ENCODE measurements at places on chromosomes 2 and 18.
A peak's percentile ranks its signal among the peaks of the same experiment; 100 is the strongest.

GRCh38 chr18:39776766-39777165, 2178.3 kb upstream of the PIK3C3 start:
- DNase-seq = no peak

DNA sequence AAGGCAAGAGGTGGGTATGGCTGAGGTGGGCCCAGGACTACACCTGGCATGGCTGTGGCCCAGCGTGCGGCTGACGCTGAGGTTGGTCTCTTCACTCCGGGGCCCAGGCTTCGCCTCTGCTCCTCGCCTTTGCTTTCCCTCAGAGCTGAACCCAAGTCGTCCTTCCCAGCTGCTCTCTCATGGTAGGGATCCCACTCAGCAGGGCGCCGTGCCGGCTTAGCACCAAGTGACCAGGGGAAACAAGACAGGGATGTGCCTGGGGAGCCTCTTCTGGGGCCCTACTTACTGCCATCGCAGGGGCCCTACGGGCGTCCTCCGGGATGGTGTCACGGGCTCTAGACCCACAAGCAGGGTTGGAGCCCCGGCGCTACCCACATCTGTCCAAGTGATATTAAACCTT, 138.1 kb upstream of the ALKAL2 start:
- no peak for DNase-seq

DNA sequence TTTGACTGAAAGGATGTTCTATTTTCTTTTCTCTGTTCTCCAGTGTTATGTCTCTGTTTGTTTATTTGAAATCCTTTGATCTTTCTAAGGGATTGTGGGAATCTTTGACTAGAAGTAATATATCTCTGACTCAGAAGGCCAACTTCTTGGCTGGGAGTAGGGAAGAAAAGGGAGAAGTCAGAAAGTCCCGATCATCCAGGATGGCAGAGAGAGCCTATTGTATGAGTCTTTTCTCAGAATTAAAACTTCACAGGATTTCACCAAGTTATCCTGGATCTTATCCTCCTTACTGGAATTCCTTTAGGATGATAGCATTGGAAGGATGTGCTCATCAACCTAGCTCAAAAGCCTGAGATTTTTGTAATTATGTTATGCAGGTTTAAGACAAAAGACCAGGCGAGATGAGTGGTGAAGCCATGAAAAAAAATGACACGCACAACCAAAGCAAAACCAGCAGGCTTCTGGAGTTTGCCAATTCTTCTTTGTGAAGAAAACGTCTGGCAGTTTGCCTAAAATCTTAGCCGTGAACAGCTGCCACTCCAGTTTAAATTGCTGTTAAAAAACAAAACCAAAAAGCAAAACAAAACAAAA, 383.6 kb upstream of the SMIM21 start:
- DNase-seq = no peak

DNA sequence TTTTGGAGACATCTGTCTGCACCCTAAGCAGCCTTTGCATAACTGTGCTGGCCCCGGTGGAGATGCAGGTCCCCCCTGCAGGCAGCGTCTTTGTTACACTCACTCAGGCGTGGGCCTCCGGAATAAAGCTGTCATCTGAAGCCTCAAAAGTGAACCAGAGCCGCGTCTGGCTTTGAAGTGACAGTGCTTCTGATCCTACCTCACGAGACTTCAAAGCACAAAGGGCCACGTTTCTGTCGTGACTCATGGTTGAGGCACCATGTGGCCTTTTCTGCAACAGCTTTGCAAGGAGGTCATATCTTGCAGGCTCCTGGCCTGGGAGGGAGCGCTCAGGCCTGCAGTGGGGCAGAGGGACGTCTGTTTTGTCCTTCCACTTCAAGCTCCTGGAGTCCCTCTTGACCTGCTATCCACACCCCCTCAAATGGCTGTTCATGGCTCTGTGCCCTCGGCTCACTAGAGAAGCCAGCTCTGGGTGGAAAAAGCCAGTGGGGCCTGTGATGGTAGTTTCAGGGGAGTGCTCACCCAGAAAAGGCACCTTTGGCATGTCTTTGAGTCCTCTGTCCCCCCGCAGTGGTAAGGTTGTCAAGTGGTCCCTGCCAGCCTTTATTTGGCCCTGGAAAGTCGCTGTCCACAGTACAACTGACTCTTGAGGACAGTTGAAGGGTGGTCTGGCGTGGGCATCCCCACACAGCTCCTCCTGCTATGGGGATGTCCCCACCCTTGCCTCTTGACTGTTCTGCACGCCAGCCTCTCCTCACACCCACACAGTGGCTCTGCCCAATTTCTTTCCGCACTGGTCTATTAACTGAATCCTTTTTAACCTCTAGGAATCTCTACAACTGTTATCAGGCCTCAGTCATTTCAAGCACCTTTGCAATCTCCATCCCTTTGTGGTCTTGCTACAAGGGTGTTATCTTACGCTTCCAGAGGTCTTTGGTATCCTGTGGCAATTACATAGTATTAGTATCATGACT, 19.3 kb downstream of the GPR55 start:
- DNase-seq = peak; percentile 4

DNA sequence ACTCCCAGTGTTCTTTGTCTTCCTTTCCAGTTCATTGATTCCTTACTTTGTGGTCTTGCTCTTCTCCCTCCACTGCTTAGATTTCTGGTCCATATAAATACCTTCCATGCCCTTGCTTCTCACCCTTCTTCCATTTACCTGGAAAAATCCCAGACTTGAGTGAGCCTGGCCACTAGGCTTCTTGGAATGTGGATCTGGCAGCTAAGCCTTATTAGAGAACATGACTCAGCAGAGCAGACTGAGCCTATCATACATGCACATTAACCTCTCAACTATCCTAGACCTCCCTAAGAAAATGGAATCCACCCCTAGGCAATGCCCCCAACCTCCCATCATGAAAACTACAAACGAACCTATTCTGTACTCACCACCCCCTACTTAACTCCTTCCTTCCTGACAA, 127.7 kb downstream of the RHBDD1 start:
- DNase-seq = no peak

DNA sequence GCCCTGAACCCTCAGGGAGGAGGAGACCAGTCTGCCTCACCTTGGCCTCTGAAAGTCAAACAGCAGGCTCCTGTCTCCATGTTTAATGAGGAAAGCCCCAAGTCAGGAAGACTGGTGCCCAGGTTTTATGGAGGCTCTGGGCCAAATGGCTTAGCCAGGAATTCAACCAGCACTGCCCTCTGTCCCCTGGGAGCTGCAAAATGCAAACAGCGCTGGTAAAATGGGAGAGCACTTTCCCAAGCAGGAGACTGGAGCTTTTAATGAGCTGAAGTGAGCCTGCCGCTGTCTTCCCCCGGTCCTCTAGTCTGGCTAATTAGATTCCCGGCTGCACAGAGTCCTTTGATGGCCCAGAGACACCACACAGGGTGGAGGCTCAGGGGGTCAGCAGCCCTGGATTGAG, 276.0 kb upstream of the TRIB2 start:
- DNase-seq = peak; percentile 33

DNA sequence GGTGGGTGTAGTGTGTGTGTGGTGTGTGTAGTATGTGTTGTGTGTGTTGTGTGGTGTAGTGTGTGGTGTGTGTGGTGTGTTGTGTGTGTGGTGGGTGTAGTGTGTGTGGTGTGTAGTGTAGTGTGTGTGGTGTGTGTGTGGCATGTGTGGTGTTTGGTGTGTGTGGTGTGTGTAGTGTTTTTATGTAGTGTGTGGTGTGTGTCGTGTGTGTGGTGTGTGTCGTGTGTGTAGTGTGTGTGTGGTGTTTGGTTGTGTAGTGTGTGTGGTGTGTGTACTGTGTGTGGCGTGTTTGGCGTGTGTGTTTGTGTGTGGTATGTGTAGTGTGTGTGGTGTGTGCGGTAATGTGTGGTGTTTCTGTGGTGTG, 4.7 kb upstream of the RTP5 start:
- no peak for DNase-seq

DNA sequence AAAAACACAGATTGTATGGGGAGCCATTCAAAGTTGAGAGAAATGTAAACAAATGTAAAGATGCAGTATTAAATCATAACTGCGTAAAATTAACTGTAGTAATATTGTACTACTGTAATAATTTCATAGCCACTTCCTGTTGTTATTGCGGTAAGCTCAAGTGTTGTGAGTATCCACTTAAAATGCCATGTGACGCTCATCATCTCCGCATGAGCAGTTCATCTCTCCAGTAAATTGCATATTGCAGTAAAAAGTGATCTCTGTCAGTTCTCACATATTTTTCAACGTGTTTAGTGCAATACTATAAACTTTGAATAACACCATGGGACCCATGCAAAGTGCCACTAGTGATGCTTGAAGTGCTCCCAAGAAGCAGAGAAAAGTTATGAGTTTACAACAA, 41.8 kb upstream of the SP3 start:
- no peak for DNase-seq

- DNase-seq = no peak
Observed at GRCh38 chr2:220240641-220241040, 613.2 kb downstream of the SLC4A3 start.

GRCh38 chr2:126244937-126245336, 411.0 kb upstream of the GYPC start:
- peak; percentile 83 for DNase-seq

DNA sequence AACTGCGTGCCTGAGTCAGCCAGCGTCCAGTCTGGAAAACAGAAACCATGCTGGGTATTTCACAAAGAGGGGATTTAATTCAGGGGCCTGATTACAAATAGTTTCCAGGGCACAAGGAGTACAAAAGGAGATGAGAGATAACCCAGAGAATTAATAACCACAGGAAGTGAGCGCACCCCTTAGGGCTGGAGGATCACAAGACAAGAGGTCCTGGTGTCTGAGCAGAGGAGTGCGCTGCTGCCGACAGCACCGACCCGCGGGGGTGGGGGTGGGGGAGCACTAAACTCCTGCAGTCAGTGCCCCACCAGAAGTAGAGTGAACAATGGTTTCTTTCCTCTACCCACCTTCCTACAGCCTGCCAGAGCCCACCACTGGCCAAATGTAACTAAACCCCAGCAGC, 20.8 kb upstream of the MAL start:
- peak; percentile 16 for DNase-seq

- no peak for DNase-seq
Observed at GRCh38 chr2:191315365-191315752, 70.2 kb downstream of the MYO1B start.

DNA sequence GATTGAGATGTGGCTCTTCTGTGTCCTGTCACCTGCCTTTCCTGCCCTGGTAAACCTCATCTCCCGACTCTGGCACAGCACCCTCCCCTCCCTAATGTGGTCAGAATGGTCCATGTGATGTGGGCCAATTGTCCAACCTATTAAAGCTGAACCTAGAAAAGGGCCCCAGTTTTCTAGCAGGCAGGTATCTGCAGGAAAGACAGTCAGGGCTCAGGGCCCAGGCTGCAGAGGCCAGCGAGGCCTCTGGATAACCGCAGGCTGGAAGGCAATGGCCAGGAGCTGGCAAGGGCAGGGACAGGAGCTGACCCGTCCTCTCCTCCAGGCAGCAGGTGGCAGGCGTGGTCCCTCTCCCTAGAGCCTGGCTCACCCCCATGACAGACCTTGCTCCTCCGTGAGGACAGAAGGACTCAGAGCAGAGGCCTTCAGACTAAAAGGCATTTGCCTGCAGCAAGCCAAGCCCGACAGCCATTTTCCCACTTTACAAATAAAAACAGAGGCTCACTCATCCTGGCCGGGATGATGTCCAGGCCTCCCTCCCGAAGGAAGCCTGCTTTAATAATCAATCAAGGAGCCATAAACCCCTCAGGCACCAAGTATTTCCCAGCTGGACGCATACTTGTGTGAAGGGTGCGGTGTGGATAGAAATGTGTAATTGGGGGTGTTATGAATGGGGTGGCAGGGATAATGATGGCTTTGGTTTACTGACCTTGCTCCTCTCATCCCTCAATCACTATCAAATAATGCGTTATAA, 107.1 kb downstream of the TWIST2 start:
- no peak for DNase-seq

DNA sequence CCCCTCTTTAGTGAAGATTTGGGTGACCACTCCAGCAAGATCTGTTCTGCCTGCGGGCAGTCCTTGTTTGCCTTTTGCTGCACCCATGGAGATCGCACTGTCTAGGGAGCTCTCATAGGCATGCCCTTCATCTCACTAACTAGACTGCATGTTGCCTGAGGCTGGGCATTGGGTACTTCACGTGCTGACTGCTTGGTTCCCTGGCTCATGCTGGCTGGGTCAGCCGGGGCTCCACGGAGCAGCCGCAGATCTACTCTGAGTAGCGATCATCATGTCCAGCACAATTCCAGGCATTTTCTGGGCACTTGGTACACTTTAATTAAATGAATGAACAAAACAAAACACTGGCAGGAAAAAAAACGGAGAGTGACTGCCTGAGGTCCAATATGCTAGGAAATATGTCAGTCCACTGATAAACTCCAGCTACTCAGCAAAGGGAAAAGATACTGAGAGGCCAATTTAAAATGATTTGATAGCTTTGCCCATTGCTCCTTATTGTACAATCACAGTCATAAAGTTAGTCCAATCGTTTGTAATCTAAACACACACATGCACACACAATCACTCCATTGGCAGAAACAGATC, 220.3 kb downstream of the C1D start:
- no peak for DNase-seq

GRCh38 chr2:169692718-169693117, 1.5 kb downstream of the CFAP210 start:
- DNase-seq = no peak

- DNase-seq = no peak
Observed at GRCh38 chr2:39902103-39902502, 123.0 kb upstream of the THUMPD2 start.

DNA sequence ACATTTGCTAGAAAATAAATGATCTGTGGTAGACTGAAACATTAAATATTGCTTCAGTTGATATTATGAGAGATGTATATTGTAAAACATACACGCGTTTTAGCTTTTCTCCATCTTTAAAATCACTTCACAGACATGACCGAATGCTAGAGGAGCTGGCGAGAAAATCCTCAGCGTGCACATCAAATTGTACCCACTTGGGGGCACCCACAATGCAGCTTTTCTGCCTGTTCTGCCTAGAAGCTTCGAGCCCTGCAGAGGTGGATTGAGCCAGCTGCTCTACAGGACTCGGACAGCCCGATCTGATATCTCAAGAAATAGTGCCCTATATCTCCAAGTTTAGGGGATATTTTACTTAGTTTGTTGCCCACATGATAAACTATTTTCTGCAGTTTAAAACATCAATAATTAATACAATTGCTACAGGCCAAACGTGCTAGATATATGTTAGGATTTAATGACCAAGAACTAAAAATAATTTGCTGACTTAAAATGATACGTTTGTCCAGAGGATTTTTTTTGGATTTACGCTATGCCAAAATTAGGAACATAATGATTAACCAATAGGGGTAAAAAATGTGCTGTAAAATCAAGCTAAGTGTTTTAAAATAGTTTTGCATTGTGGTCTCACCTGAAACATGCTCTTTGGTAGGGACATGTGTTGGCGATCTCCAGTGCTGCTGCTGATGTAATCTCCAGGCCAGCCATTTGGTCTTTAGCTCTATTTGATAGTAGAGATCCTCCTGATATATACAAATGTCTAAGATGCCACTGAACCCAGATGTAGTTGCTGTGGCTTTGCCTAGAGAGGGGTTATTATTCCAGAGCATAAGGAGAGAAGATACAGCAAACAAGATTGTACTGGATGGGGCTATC, 22.3 kb upstream of the ATP5MC3 start:
- DNase-seq = peak; percentile 70

DNA sequence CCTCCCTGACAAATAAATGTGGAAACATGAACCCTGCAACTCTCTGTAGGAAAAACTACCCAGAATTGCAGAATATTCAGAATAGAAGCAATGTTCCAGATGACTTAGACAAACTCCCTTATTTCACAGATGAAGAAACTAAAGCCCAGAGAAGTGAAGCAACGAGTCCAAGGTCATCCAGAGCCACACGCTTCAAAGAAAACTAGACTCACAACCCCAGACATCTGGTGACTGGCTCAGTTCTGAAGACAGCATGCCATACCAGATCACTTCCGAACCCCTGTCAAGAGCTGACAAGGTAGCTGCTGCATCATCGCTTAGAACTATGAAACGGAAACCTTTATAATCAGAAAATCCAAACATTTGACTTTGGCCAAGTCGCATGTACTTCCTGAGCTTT, 101.3 kb downstream of the PID1 start:
- DNase-seq = no peak
